Stimulated activated CD8-positive, alpha-beta memory T cell treated with anti-CD3 and anti-CD28 coated beads, Interleukin-4, amount 100 ng/mL, for 1 hour (primary cell): ENCODE measurements at places on chromosomes 2 and 18.

GRCh38 chr2:79383681-79384080 is 129.2 kb upstream of the CTNNA2 start:
- no peak for DNase-seq

DNA sequence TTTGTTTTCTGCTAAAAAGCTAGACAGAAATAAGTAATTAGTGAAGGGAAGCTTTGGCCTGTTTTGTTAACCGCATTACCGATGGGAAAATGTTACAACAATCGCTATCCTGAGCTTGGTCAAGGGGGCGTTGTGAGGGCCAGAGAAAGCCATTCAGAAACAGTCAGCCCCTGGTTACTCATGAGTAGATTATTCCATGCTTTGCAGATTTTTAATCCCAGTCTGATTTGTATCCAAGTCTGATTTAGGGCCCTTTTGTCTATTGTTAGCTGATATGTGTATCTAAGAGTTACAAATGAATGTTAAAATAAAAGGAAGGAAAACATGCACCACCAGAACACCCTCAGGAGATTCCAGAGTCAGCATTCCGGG is 99.1 kb downstream of the PRPF40A start:
- no peak for DNase-seq

DNA sequence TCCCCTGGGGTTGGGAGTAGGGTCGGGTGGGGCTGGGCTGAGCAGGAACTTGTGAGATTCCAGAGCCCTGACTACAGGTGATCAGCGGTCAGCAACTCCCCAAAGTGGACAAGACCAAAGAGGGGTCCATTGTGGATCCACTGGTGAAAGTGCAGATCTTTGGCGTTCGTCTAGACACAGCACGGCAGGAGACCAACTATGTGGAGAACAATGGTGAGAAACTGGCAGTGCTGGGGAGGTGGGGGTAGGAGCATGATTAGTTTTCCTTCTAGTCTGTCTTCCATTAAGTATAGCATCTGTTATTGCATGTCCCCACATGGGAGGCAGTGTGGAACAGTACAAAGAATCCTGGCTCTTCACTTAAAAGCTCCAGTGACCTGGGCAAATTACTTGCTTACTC is 23.7 kb downstream of the ZNF142 start:
- no peak for DNase-seq

DNA sequence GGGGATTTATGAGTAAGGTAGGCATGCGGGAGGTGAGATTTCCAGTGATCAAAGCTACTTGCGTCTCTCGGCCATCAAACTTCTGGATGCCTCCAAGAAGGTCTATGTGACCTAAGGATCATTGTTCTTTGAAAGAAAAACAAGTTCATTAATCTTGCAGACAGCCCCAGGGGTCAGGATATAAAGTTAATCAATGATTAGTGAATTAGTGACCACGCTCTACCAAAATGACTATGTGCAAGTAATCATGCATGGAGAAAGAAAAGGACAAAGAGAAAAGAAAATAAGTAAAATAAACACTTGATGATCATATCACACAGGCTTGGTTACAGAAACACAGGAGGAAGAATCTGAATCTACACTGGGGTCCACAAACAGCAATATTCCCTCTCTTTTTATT is 42.5 kb upstream of the BCL11A start:
- DNase-seq, result no peak

DNA sequence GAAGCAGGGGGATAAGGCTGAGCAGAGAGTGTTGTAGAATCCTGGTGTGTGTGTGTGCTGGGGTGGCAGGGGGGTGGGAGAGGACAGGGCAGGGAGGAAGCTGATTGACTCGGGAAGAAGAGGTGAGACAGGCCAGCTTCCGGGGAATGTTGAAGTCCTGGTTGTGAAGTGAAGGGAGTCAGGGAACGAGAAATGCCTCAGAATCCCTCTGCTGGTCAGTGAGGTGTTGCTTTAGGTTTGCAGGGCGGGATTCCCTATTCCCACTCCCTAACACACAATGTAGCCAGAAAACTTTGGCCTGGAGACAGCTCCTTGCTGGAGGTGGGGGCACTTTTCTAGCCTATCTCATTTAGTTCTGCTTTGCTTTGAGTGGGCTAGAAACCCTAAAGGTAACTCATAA is 265.1 kb downstream of the HAUS1 start:
- DNase-seq, result no peak

DNA sequence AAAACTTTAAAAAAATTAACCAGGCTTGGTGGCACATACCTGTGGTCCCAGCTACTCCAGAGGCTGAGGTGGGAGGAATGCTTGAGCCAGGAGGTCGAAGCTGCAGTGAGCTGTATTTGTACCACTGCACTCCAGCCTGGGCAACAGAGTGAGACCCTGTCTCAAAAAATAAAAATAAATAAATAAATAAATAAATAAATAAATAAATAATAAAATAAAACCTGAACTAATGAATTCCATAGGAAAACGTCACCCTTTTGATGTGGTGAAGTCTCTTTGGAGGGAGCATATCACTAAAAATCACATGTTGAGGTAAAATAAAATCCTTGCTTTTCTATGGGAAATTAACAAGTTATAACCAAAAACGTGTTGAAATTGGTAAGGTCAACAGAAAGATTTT is 29.6 kb upstream of the ITGAV start:
- no peak for DNase-seq

DNA sequence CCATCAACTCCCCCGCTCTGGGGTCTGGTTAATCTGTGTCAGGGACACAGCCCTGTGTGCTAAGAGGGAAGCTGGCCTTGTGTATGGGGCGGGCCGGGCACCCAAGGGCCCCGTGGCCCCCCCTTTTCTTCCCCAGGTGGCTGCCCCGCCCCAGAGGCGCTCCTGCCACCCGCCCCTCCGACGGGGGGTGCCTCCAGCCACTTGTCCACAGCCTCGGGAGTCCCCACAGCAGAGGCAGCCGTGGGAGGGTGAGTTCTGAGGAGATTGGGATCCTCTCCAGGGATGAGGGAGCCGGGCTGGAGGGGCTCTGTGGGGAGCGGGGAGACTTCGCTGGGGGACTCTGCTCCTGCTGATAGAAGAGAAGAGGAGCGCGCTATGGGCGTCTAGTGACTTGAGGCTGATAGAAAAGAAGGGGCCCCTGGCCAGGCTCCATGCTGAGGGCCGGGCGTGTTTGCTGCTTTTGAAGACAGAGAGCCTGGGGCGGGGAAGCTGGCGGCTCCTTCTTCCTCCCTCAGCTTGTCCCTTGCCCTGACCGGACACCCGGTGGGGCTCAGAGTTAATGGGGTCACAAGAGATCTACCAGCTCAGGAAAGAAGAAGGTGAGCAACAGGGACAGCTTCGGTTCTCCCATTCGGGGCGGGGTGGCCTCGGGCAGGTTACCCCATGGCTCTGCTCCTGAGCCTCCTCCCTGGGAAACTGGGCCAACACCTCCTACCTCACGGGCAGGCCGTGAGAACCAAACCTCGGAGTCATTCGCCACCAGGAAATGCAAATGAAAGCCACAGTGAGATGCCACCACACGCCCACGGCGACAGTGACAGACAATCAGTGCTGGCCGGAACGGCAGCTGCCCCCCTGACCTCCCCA is 89.4 kb upstream of the TAF1B start:
- DNase-seq, result no peak

DNA sequence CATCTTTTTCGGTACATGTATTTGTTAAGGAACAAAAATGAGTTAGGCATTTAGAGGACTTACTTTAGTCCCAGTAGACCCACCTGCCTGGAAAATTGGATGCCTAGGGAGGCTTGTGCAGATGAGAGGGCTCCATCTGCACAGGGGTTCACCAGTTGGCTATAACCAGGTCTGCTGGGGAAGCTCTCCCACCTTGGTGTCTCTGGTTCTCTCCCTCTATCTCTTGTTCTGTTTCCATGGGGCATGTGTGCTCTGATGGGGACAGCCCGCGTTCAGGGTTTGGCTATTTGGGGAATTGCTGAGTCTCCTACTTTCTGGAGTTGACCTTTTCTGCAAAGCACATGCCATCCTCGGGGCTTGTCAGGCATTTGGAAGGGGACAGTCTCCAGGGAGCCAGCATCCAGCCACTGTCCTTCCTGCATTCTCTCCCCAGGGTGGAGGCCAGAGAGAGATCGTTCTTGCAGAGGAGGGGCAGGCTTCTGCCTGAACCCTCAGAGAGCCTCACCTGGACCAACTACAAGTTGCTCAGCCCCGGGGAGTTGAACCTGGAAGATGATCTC is 157.3 kb downstream of the KLHL29 start:
- DNase-seq, result no peak

- DNase-seq, result no peak
Measured at GRCh38 chr2:178529194-178529593, 48.9 kb downstream of the PLEKHA3 start.

- no peak for DNase-seq
Measured at GRCh38 chr18:5841518-5841917, 53.8 kb downstream of the TMEM200C start.

DNA sequence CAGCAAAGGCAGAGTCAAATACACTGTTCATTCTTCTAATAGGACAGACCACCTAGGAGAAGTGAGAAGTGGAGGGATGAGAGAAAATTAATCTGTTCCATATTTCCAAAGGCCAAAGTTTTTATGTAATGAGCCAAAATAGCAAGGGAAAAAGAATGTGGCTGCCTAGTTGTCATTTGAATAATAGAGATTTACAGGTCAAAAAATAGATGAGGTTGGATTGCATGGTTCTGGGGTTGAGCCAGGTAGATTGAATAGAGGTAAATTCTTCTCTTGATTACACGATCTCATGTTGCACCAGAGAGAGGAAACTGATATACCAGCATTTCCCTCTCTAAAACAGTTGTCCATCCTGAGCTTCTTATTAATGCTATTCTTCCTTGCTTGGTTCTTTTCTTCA is 325.8 kb downstream of the CCDC178 start:
- no peak for DNase-seq

- no peak for DNase-seq
Measured at GRCh38 chr2:59968441-59968840, 585.0 kb downstream of the BCL11A start.

- no peak for DNase-seq
Measured at GRCh38 chr2:11100976-11101375, 54.3 kb upstream of the SLC66A3 start.

DNA sequence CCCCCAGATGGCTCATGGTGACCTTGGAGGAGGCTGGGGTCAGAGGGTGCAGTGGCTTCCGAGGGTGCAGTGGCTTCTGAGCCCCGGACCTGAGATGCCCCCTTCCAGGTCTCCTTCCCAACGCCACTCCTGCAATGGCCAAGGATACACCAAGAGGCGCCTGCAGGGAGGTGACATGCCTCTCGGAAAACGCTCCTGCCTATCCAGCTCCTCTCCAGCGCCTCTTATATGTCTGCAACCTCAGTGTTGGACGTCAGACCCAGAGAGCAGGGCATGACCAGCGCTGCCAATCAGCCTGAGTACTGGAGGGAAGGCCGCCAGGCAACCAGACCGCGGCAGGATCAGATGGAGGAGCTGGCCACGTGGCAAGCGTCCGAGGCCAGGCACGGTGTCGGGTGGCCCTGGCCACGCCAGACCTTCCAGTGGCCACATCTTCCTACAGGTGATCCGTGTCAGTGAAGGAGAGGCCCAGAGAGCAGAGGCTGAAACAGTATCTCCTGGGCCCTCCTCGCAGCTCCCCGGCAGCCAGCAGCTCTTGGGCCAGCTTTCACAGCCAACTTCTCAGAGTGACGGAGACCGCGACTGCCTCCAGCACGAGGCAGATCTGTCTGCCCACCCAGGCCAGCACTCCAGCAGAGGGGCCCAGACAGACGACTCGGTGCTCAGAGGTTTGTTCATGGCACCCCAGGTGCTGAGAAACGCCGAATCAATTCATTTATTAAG is 199.5 kb upstream of the SALL3 start:
- no peak for DNase-seq

DNA sequence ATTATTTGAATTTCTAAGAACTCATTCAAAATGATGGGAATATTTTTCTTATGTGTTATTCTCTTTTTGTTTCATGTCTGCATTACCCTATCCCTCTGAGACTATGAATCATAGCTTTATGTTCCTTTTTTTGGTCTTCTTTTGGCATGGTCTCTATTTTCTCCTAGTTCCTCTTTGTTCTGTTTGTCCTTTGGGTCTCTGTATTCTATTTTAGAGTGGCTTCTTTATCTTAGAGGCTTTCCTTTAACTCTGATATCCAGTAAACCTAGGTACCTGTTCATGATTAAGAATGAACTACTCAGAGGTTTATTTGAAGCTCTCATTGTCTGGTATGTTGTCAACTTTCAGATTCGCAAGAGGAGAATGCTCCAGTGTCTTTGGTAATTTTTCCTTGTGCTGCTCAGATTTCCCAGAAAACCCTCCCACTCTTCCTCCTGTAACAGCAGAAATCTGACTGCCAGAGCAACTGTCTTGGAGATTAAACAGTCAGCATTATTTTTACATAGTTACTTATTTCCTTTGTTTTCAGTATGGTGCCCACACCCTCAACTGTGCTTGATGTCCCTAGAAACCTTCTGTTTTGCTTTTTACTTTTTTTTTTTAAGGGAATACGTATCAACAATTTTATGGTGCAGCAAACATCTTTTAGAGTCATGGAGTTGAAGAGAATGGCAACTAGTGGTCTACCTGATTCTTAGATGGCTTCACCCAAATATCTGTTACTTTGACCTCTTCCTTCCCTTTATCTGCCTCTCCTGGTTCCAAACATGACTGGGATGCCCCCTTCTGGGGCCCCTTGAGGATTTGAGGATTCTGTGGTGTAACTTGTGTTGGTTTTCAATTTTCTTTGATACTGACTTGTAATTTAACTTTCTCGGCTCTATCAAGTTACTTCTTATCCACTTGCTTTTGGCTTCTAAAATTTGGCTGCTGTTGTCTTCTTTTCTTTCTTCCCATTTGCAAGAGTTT is 92.0 kb downstream of the DPP10 start:
- DNase-seq, result no peak

DNA sequence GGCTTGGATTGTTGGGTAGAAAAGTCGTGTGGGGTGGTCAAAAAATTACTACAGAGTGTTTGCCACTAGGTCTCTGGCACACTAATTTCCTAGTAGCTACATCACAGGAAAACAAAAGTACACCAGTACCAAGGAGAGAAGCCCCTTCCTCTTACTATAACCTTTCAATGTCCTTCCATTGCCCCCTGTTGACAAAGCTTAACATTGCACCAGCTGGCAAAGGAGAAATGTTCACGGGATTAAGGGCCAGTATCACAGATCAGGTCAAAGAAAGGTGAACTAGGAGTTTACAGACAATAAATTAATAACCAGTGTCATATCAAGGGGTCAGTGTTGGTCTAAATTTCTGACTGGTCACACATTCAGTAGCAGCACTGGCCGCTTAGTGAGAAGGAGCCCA is 1139.6 kb upstream of the FAM98A start:
- no peak for DNase-seq
